HepG2 (cell line): ENCODE measurements at places on chromosomes 5 and 9. TPM values are rescaled to one million over a fixed set of nuclear protein-coding genes. Genes with fewer than 3 reads are reported as not detected.

Gene SCGB3A2
- total RNA-seq, result not detected in 2 replicates

Gene SRA1
- total RNA-seq, result 32.8 and 38.1 TPM in 2 replicates

Gene F2RL1
- total RNA-seq, result 6.3 and 9.9 TPM in 2 replicates

Gene F2RL2
- total RNA-seq, result not detected in 2 replicates

Gene LCN1
- total RNA-seq, result not detected in 2 replicates
